AML-193 (cell line): ENCODE measurements at places on chromosomes 5 and 9.

DNA sequence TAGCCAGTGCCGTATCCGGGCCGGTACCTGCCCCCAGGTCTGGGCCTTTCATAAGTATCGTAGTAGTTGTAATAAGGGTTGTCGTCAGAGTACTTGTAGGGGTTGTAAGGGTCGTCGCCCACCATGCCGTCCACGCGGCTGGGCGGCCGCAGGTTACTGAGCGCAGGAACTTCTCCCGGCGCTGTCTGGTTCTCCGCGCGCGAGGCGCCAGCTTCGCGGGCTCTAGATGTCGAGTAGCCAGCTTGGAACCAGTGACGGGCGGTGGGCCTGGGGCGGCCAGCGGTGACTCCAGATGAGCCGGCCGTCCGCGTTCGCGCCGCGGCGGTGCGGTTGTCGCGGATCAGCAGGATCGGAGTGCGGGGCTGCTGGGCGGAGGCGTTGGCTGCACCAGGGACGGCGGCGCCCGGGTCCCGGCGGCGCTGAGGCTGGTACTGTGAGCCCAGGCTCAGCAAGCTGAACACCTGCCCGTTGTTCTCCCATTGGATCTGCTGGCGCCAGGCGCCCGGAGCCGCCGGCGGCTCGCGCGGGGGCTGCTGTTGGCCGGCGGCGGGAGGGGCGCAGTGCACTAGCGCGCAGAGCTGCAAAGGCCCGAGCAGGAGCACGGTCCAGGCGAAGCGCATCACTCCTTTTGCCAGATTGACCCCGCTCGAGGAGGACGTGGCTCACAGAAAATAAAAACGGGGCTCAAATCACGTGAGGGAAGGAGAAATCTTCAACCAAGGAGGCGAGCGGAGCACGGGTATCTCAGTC, 518 bp downstream of the LOX start:
- DNase-seq, result no peak

GRCh38 chr5:107885601-107886000, 214.9 kb upstream of the EFNA5 start:
- peak; percentile 26 for DNase-seq

GRCh38 chr5:40754381-40755092, 1.2 kb downstream of the TTC33 start:
- no peak for DNase-seq

- no peak for DNase-seq
Observed at GRCh38 chr5:9348401-9348996, 197.4 kb downstream of the SEMA5A start.

- DNase-seq, result no peak
Observed at GRCh38 chr5:84370176-84370575, 14.5 kb downstream of the EDIL3 start.

- no peak for DNase-seq
Observed at GRCh38 chr5:170636206-170636605, 132.4 kb downstream of the KCNIP1 start.

DNA sequence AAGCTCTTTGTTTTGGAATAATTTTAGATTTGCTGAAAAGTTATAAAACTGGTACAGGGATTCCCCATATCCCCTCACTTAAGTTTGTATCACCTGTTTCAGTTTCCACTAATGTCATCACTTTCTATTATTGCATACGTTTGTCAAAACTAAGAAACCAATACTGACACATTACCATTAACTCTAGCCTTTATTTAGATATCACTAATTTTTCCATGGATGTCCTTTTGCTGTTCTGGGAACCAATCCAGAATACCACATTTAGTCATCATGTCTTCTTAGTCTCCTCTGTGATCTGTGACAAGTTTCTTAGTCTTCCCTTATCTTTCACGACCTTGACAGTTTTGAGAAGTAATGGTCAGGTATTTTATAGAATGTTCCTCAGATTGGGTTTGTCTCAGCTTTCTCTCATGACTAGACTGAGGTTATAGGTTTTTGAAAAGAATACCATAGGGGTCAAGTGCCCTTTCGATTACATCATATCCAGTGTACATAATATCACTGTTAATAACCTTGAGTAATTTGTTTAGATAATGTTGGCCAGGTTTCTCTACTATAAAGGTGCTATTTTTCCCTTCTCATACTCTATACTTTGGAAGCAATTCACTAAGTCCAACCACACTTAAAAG, 51.9 kb upstream of the NMUR2 start:
- DNase-seq, result no peak

DNA sequence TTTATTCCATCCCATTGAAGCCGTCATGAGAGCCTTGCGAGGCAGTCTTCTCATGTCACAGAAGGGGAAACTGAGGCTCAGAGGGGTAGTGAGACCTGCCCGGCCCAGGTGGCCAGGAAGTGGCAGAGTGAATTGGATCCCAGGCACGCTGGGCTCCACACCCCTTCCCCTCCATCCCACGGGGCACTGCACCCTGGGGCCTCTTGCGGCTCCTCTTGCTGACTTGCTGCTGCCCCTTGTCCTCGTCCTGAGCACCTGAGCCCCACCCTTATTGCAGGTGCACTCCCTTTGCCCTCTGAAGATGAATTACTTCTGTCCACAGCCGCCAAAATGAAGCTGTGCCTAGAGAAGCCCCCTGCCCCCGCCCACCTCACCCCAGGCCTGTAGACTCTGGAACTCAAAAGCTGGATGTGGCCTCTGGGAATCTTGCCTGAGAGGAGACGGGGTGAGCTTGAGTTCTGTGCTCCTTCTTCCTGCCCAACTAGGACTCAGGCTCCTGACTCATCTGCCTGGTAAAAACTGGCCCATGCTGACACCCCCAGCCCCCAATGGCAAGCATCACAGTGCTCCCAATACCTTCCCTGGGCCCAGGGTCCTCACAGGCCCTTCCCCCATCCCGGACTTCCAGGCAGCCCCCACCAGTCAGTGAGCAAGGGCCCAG, 6.4 kb downstream of the NEURL1B start:
- DNase-seq, result no peak

DNA sequence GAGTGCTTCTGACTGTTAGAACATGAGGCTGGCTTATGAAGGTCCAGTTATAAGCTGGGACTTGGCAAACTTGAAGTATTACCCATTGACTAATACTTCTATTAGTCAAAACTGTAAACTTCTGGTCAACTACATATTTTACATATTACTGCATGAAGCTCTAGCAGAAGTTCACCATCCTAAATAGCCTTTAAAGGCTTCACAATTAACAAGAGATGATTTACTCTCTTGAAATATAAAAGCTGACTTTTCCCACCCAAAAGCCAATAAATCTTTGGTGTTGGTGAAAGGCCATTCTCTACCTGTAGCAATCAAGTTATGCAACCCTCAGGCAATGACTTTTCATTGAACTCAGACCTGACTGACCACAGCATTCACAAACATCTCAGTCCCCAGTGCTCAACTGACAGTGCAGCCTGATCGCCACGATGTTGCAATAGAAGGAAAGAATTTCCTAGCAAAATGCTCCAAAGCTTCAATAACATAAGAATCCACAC, 345.6 kb downstream of the EBF1 start:
- DNase-seq, result no peak

GRCh38 chr5:97623441-97623840, 440.4 kb upstream of the RIOK2 start:
- DNase-seq, result no peak

GRCh38 chr5:93748875-93749397, 7.5 kb upstream of the POU5F2 start:
- no peak for DNase-seq

DNA sequence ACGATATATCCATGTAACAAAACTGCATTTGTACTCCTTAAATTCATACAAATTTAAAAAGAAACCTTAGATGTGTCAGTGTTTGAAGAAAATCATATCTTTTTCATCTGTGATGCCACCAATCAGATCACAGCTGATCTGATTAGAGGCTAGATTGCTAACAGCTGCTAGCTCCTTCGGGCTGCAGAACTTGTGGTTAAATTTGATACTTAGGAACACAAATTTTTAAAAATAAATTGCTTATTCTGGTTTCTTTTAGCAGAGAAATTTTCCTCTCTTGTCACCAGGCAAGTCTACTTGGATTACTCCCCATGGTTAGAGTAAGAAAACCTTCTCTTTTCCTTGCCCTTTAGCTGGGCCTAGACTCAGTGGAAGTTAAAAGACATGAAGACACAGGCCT, 94.6 kb upstream of the RANBP6 start:
- DNase-seq, result no peak

- no peak for DNase-seq
Observed at GRCh38 chr5:14286574-14287421, 143.7 kb downstream of the TRIO start.
